ENCODE measurements at places on chromosomes 3 and 15.

- DNase-seq: no peak
Measured at GRCh38 chr3:52190294-52191074, 7.5 kb upstream of the ALAS1 start.

GRCh38 chr3:19734453-19734852 lies 199.6 kb downstream of the EFHB start:
- no peak for DNase-seq

GRCh38 chr3:172057059-172057458 lies 17.7 kb downstream of the FNDC3B start:
- no peak for DNase-seq

DNA sequence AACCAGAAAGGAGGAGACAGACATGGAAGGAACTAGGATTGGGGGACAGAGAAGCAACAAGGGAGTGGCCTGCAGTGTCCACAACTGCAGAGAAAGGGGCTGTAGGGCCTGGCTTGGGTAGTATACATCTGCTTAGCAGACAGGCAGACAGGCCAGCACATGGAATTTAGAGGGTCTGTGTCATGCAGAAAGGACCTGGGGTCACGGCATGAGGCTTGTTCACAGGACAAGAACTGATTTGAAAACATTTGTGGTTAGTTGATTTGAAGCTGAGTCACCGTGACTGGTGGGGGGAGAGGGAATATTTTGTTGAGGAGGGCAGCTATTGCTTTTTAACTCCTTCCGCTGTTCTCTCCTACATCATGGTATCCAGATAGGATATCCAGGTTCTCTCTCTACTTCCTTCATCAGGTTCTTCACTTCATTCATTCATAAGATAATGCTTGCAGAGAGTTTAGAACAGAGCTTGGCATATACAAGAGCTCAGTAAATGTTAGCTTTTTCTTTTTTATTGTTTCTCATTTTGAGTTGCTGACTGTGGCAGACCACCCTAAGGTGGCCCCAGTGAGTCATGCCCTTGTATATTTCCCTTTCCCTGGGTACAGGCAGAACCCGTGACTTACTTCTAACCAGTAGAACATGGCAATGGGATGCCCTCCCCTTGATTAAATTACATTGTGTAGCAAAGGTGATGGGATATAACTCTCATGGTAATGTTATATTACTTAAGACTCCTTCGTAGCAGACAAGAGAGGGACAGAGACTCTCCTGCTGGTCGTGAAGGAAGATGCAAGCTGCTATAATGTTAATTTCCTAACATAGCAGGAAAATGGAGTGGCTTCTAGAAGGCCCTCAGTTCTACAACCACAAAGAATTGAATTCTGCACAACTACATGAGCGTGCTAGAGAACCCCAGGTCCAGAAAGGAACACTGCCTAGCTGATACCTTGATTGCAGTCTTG lies 95.0 kb upstream of the NMNAT3 start:
- no peak for DNase-seq

GRCh38 chr15:70348581-70349344 lies 251.0 kb upstream of the TLE3 start:
- peak; percentile 76 for DNase-seq

GRCh38 chr15:62109982-62110851 lies 43.4 kb downstream of the C2CD4A start:
- no peak for DNase-seq

DNA sequence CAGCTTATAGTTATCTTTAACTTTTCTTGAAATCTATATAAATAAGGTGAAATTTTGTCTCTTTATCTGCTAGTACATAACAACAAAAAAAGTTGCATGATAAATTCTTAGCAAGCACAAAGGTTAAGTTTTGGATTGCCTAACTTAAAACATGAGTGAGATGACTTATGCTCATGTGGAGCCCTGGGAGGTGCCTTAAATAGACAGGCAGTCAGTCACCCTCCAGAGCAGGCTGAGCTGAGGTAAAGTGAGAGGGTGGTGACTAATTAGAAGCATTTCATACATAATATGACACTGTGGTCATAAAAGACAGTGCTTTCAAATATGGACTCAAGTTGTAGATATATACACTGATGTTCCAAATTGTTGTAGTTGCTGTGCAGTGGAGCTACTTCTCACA lies 14.6 kb upstream of the MME start:
- no peak for DNase-seq

All from HuH-7 (cell line).